ENCODE measurements at places on chromosomes 12 and 14. TPM values are rescaled to one million over a fixed set of nuclear protein-coding genes. Genes with fewer than 3 reads are reported as not detected.

CFAP54 gene
- total RNA-seq: 0.38 TPM

TMEM52B gene
- 1.3 TPM for total RNA-seq

CYP46A1 gene
- under 0.01 TPM for total RNA-seq

REP15 gene
- 1.1 TPM for total RNA-seq

ACVRL1 gene
- 3.9 TPM for total RNA-seq

TSPAN8 gene
- not detected for total RNA-seq

RNF41 gene
- 72.0 TPM for total RNA-seq

GSG1 gene
- 1.1 TPM for total RNA-seq

WDR89 gene
- 5.1 TPM for total RNA-seq

CD163L1 gene
- total RNA-seq: under 0.01 TPM

SERPINA12 gene
- total RNA-seq: not detected

PRH2 gene
- total RNA-seq: not detected

KLHL33 gene
- 0.25 TPM for total RNA-seq

CLEC4A gene
- total RNA-seq: not detected
